ENCODE measurements at places on chromosomes 6 and 20.

- no peak for DNase-seq
Measured at GRCh38 chr20:50136822-50137599, 16.5 kb downstream of the PEDS1 start.

DNA sequence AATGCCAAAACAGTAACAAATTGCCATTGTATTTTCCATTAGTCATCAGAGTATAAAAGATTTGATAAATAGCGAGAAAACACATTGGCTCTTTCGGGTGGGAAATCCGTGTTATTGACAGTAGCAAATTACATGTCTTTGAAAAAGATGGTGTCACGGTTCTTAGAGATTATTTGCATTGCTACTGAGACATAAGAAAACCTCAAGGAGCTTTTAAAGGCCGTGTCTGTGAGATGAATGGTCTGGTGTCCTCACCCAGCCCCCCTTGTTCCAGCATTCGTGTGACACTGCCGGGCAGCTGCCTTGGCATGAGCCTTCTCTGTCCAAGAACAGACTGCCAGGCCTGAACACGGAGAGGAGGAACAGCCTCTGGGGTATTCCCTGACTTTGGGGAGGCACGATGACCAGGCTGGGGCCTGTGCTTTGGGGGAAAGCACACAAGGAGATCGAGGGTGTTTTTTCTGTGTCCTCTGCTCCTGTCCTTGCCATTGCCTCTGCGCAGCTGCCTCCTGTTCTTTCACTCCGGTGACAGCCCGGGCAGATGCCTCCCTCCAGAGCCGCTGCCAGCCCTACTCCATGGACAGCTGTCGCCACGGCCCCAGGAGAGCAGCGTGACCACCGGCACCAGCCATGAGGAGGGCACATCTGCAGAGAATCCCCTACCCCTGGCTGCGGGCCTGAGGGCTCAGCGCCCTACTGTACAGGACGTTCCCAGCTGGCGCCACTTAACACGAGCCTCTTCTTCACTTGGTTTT, 167.7 kb upstream of the CDYL start:
- DNase-seq, result no peak

GRCh38 chr20:44835661-44836221, 25.4 kb upstream of the RIMS4 start:
- DNase-seq, result no peak

- no peak for DNase-seq
Measured at GRCh38 chr6:11592294-11592906, 54.9 kb downstream of the TMEM170B start.

DNA sequence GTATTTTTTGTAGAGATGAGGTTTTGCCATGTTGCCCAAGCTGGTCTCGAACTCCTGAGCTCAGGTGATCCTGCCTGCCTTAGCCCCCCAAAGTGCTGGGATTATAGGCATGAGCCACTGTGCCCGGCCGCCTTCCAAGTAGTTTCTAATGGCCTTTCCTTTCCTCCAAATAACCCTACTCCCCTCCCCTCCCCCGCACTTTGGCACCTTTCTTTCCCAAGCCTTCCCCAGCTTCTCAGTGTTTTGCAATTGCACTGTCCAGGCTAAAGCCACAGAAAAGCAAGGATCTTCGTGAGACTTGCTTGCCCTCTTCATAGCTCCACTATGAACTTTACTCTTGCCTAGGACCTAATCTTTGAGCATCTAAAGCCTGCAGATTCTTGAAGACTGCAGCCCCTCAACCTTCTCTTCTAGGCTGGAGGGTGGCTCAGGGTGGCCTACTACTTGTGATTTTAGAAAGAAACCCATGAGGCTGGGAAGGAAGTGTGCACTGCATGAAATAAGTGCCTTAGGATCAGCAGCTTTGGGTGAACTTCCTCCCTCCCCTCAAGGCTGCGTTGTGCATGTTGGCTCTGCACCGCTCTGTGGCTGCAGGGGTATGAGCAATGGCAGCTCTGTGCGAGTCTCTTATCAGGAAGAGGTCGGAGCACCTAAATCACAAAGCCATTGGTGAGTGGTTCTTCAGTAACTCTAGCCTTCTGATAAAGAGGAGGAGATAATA, 152.4 kb upstream of the SNX9 start:
- no peak for DNase-seq

- no peak for DNase-seq
Measured at GRCh38 chr6:136401749-136402148, 112.1 kb upstream of the BCLAF1 start.

DNA sequence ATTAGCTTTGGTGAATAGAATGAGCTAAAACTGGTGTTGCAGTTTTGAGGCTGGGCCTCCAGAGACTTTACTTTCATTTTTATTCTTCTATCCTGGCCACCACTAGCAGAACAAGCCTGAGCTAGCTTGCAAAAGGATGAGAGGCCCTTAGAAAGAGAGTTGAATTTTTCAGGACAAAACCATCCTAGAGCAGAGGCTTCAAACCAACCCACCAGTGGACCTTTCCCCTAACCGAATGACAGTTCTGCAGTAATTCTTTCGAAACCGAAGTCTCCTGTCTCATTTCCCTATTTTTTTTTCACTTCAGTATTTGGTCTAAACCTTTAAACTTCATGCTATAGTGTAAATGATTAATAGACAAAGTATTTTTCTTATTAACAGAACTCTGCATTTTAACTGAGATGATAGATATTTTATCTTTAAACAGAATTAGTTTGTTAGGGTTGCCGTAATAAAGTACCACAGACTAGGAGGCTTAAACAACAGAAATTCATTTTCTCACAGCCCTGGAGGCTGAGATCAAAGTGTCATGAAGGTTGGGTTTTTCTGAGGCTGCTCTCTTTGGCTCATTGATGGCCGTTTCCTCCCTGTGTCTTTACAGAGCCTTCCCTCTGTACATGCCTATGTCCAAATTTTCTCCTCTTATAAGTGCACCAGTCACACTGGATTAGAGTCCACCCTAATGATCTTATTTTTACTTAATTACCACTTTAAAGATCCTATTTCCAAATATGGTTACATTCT, 80.6 kb upstream of the PAK5 start:
- no peak for DNase-seq

- no peak for DNase-seq
Measured at GRCh38 chr6:157699777-157700636, 123.0 kb upstream of the SNX9 start.

GRCh38 chr6:44446626-44447300, 59.3 kb downstream of the CDC5L start:
- DNase-seq, result no peak

DNA sequence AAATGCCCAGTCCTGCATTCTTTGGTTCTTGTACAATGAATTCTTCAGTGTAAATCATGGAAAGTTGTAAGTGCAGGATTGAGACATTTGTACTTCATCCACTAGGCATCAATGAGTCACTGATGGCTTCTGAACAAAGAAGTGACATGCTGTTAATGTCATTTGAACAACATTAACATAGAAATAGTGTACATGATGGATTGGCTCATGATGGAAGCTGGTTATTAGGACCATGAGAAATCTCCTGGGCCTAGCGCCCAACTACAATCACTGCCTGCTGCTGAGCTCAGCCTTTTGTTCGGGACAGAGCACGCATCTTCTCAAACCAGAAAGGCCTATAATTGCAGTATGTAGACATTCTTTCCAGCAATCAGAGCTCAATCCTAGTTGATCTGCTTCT, 316.8 kb upstream of the TSHZ2 start:
- no peak for DNase-seq

DNA sequence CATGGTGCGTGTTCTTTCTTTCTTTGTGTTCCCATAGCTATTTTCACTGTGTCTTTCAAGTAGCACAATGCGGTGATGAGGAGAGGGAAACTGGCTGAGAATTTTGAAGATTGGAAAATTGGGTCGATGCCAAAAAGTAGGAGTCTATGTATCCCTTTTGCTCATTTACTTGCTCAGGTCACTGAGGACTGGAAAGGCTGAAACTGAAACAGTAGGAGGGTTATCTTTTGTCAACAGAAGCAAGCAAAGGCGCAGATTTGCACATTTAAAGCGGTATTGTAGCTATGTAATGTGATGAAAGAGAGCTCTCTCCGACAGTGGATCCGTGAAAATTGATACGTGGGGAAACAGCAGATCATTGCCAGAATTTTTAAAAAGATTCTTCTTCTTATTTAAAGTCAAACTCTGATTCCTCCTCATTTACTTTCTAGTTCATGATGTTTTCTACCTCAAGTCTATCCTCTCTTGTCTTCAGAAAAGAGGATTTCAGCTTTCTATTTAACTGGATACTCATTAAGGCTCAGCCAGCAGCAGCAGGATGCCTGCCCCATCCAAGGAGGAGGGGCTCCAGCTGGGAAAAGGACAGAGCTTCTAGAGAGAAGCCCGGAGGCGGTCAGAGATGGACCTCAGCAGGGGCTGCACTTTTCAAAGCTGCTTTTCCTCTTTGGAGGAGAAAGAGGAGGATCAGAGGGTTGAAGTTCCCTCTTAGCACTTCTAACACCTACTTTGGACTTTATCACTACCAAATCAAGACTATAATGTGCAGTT, 15.9 kb upstream of the FYN start:
- no peak for DNase-seq

DNA sequence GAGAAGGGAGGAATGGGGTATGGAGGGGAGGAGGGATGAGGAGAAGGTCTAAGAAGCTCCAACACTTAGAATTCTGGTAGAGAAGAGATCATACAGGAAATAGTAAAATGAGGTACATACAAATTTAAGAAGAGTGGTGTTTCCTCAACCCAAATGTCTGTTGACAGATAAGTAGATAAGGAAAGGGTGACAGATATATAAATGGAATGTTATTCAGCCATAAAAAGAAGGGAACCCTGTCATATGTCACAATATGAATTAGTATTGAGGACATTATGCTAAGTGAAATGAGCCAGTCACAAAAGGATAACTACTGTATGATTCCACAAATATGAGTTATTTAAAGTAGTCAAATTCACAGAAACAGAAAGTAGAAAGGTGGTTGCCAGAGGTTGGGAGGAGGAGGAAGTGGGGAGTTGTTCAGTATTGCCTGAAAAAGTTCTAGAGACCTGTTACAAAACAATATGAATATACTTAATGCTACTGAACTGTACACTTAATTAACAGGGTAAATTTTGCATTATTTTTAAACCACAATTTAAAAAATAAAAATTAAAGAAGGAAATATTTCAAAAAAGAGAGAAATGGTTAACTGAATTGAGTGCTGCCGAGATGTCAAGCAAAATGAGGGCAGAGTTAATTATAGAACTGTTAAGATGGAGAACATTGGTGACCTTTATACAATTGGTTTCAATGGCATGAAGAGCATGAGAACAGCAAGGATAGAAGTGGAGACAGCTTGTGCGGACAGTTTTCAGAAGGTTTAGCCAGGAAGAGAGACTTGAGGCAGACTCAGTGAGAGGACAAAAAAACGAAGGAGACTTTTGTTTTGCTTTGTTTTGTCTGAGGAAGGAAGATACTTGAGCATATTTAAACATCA, 47.6 kb upstream of the ADGRF4 start:
- no peak for DNase-seq

DNA sequence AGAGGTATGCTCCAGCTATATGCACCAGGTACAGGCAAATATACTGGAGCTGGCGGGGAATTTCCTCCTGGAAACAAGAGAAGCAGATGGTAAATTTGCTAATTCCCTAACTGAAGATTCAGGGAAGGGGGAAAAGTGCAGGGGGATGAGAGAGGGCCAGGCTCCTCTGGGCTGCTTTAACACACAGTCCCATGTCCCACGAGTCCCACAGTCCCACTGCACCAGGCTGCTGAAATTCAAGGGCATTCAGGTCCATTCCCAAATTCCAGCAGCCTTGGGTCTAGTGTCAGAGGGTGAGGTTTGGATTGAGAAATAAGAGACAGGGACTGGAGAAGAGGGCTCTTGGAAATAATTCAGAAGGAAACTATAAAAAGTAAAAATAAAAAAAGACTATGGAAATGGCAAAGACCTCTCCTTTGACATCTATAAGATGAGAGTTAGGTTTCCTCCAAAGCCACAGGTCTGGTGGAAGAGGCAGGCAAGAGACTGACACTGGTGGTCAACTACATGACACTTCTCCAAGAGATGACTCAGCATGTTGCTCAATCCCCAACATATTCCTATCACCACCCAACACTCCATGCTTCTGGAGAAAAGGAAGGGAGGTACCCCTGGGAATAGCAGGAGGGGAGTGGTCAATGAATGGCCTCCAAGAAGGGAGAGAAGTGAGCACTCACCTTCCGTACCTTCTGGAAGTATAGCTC, 69.2 kb downstream of the TRAM2 start:
- no peak for DNase-seq

DNA sequence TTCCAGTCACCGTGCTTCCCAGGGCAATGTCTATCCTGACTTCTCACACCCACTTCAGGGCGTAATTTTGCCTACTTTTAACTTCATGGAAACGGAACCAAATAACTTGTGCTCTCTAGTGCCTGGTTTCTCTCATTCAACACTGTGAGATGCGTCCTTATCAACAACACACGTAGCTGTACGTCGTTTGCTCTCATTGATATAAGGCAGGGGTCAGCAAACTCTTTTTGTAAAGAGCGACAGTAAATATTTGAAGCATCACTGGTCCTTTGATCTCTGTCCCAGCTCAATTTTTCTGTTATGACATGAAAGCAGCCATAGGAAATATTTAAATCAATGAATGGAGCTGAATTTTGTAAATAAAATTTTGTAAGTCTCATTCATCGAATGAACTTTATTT, 239.3 kb upstream of the KCNG1 start:
- no peak for DNase-seq

GRCh38 chr6:36699348-36699747, 1.7 kb downstream of the RAB44 start:
- no peak for DNase-seq

DNA sequence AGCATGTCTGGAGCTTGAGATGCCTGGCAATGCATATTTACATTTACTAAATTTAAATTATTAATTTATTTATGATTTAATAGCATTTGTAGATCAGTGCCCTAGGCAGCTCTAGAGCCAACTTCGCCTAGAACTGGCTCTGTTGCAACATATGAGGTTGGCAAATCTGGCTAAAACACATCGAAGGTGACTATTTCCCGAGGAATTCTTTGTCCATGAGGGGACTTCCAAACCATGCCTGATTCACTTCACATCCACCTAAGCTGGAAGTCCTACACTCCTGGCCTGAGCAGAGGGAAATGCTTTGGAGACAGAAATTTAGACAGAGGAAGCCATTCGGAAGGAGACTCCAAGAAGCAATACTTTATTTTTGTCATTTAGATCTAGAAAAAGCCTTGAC, 211.0 kb upstream of the ARG1 start:
- no peak for DNase-seq

DNA sequence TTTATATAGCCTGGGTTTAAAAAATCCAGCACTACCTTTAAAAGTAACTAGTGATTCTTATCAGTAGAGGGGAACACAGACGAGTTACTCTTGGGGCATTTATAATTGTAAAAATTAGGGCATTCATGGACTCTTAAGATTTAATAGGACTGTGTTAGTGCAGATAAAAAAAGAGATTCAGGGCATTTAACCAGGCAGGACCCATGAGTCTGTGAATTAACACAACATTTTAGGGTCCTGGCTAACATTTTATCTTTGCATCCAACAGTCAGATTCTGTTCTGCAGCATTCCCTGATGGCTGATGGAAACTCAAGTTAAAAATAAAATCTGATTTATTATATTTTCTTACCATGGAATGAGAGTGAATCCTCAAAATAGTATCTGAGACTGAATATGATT, 774.3 kb downstream of the PHF3 start:
- no peak for DNase-seq

GRCh38 chr6:111564482-111564945, 41.2 kb downstream of the TRAF3IP2 start:
- DNase-seq, result no peak

GRCh38 chr20:38114353-38114791, 50.7 kb downstream of the TGM2 start:
- no peak for DNase-seq

GRCh38 chr6:36633915-36634314, 39.8 kb downstream of the SRSF3 start:
- no peak for DNase-seq

GRCh38 chr6:105644073-105644489, 241.2 kb upstream of the PREP start:
- DNase-seq, result no peak

- DNase-seq, result no peak
Measured at GRCh38 chr6:128252341-128253176, 267.8 kb downstream of the PTPRK start.
